ENCODE measurements at places on chromosomes 5 and 9.

GRCh38 chr5:163347671-163348070, 89.7 kb upstream of the CCNG1 start:
- peak; percentile 76 for DNase-seq

GRCh38 chr5:136162008-136162407, 29.4 kb downstream of the SMAD5 start:
- DNase-seq, result no peak

- DNase-seq, result peak; percentile 72
Observed at GRCh38 chr9:134025606-134026541, 593 bp downstream of the BRD3OS start.

DNA sequence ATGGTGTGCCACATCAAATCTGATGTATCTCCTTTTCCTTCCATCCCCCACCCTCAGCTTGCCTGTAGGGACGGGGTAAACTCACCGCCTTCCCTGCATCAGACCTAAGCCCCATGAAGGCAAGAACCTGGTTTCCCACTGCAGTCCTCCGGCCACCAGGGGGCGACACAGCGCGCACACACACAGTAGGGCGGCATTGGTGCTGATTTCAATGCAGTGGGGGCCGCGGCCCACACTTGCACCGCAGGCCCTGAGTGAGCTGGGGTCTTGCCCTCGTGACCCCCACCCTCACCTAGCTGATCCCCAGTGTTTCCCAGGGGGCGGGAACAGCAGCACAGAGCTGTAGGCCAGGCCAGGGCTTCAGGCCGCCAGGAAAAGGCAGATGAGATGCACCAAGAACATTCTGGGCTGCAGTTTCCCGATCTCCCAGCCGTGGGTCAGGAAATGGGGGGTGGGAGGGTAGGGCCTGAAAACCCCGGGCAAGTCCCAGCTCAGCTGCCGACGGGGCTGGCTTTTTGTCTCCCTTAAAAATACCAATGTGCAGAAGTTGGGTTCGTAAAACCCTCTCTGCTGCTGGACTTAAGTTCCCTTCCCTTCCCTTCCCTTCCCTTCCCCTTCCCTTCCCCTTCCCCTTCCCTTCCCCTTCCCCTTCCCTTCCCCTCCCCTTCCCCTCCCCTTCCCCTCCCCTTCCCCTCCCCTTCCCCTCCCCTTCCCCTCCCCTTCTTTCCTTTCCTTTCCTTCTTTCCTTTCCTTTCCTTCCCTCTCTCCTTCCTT, 19.5 kb downstream of the FAM163B start:
- no peak for DNase-seq

GRCh38 chr5:168844922-168845296, 265.7 kb upstream of the PANK3 start:
- DNase-seq, result no peak

DNA sequence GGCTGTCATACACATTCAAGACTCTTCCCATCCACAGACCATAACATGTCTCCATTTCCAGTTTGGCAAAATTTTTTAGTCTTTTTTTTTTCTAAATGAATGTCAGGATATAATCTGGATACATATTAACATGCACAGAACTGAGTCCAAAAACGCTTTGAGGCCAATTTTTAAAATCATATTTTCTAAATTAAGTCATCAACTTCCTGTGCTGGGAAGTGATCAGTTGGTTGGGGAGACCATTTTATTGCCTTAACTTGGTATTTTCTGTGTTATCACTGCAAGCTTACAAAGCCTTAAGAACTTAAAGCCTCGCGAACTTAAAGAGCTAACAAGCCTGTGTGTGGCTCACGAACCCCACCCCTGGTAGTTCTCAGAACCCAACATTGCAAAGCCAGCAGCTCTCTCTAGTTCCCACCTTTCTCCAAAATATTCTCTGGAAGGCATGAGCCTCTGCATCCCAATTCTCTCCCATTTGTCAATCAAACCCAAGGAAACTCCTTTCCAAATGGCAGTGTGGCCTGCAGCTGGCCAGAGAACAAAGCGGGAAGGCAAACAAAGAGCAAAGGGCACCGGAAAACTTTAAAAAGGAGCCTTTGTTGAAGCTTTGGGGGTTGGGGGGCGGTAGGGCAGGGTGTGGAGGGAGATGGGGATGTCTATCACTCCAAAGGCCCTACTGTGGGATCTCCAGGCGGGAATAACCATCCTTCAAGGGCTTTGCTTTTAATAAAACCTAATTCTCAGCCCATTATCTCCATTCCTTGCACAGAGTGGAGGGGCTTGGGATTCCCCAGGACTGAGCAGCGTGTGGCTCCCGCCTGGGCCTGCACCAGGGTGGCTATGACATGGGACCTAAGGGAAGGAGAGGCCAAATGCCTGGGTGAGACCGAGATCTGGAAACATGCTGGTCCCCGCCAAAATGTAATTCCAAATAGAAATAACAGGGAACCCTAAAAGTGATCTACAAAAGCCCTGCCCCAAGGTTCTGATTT, 65.0 kb downstream of the ROR2 start:
- no peak for DNase-seq

DNA sequence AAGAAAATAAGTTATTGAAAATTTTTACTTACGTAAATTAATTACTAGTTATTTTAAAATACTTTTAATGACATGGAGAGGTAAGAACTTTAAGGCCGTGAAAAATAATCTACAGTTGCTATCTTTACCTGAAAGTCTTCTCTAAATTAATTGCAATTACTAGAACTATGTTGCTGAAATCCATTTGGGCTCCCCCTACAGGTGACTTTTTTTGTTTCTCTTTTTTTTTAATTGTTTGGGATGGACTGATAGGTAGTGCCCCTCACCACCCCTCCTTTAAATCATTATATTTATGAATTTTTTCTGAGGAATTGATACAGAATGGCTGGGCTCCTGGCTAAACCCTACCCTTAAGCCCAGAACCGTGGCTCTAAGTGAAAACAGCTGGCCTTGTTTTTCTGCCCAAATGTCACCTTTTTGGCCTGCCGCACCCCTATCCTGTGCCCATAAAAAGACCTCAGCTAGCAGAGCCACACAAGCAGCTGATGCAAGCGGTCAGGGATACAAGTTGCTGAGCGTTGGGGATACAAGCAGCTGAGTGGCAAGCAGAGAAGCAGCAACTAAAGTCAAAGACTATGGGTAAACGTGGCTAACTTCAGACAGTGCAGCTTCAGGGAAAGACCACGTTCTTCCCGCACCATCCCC, 315.2 kb upstream of the ACO1 start:
- DNase-seq, result no peak

DNA sequence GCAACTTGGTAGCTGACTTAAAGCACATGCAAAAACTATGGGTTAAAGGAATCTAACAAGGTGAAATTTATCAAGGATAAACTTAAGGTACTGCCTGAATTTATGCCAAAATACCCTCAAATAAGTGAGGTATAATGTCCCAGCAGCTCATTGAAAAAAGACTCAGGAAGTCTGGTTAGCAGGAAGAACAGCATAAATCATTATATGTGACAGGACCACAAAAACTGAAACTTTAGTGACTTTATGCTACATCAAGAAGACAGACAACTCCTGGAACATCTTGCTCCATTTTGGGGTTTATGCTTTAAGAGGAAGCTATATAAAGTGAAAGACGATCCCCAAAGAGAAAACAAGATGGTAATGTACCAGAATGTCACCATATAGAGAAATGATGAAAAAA, 282.4 kb upstream of the ZNF462 start:
- no peak for DNase-seq

DNA sequence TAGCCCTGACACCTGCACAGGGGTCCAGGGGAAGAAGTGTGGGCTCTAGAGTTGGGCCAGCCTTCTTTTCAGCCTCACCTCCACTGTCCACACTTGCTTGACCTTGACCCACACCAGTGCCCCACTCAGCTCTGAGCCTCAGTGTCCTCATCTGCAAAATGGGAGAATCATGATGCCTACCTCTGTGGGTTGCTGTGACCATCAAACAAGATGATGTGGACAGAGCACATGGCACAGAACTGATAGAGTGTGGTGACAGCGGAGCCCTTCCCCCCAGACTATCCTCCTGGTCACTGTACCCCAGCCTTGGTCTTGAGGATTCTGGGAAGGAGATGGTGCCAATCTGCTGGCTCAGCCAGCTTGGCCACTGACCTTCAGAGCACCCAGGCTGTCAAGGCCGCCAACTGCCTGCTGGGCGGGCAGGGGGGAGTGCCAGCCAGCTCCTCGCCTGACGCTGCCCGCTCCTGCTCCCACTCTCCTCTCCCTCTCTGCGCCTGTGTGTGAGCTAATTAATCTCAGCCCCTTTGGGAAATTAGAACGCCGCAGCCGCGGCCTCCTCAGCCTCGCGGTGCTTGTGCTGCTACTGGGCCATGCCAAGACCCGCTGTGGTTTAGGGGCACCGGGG, 16.7 kb downstream of the CXXC5 start:
- peak; percentile 33 for DNase-seq

DNA sequence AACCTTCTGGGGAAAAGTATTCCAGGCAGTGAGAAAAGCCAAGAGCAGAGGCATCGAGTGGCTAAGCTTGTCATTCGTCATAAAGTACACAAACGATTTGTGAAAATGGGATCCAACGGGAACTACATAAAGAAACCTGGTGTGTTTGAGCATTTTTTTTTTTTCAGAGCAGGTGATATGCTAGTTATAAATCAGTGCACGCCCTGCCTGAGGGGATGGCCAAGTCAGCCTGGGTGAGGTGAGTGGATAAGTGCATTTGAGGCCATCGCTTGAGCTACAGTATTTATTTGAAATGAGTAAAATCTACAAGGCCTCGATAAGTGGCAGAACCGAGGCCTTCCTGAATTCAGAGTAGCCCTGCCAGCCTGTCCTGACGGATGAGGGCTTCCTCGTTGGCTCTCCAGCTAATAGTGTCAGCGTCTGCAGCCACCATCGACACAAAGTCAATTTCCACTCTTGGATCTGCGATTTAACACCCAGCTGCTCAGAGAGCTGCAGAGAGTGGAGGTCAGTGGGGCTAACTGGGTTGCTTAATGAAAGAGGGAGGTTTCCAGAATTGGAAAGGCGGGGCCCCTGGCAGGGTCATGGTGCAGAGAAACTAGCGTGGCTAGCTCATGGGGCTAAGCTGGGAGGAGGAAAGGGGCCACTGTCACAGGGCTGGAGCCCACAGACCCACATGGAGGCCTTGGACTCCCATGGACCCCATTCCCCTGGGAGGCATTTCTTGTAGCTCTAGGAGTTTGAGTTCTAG, 27.3 kb downstream of the PPARGC1B start:
- DNase-seq, result no peak

DNA sequence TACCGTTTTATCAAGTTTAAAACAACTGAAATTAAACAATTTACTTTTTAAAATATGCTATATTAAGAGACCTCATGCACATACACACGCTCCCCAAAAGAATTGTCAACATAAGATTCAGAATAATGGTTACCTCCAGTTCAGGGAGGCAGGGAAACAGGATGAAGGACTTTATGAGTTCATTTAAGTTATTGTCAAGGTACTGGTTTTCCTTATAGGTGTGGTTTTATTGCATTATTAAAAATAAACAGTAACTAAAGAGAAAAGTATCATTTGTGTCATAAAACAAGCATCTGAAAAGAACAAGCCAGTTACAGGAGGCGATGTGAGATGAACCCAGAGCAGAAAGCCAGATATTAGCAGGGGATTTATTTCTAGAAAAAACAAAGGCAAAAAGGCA, 2376.7 kb downstream of the MAT2B start:
- no peak for DNase-seq

DNA sequence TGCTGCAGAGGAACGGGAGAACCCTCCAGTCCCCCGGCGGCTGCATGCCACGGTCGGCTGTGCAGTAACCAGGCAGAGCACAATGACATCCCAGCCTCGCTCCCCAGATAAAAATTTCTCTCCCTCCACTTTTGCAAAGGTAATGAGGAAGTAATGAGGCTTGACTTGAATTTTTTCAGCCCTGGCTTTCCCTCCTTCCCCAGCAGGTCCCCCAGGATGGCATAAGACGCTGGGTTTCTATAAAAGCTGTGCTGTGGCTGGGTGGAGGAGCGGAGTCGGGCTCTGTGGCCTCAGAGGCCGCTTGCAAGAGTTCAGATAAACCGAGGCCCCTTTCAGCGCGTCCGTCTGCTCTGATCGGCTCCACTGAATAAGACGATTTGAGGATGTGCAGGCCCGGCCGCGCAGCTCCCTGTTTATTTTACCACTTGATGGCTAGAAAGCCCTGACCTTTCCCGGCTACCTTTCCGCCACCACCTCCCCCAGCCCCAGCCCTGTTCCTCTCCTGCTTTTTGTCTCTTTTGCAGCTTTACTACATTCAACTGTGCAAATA, 351.9 kb upstream of the IRX2 start:
- no peak for DNase-seq

DNA sequence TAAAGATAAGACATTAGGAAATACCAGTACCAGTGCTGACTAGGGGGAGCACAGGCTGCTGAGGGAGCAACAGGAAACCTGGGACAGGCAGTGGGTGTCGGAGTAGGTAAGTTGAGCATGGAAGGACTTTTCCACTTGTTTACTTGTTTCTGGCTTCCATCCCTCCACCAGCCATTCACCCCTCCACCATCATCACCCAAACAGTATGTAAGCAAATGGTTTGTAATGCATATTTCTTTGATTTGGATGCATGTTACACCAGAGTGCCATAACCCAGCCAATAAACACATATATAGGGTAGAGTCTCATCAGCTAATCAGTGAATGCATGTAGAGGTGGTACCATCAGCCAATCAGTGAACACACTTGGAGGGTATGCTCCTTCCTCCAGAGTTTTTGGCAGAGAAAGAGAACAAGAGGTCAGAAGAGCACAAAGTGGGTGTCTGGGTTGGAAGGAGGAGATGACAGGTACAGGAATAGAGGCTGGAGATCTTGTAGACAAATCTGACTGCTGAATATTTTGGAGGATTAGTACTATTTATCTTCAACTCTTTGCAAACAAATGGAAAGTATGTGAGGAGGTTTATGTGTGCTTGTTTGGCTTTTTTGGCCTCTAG, 37.7 kb upstream of the PDE8B start:
- DNase-seq, result no peak

GRCh38 chr9:98538626-98539031, 170.1 kb downstream of the GABBR2 start:
- peak; percentile 90 for DNase-seq

GRCh38 chr5:41415242-41415641, 95.2 kb downstream of the PLCXD3 start:
- no peak for DNase-seq

DNA sequence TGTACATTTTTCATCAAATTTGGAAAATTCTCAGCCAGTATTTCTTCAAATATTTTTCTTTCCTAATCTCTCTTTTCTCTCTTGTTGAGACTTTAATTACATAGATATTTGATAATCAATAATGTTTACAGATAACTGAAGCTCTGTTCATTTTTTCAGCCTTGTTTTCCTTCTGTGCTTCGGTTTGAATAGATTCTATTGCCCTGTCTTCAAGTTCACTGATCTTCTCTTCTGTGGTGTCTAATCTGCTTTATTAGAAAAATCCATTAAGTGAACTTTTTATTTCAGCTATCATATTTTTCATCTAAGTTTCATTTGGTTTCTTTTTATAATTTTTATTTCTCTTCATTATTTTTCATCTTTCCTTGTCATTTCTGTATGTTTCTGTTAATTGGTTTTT, 54.1 kb downstream of the AMBP start:
- DNase-seq, result no peak

Data from astrocyte of the hippocampus (primary cell).